ENCODE measurements at places on chromosomes 5 and 9.

- DNase-seq = no peak
These were observed 69.8 kb downstream of the UBE2QL1 start for GRCh38 chr5:6518298-6519057.

DNA sequence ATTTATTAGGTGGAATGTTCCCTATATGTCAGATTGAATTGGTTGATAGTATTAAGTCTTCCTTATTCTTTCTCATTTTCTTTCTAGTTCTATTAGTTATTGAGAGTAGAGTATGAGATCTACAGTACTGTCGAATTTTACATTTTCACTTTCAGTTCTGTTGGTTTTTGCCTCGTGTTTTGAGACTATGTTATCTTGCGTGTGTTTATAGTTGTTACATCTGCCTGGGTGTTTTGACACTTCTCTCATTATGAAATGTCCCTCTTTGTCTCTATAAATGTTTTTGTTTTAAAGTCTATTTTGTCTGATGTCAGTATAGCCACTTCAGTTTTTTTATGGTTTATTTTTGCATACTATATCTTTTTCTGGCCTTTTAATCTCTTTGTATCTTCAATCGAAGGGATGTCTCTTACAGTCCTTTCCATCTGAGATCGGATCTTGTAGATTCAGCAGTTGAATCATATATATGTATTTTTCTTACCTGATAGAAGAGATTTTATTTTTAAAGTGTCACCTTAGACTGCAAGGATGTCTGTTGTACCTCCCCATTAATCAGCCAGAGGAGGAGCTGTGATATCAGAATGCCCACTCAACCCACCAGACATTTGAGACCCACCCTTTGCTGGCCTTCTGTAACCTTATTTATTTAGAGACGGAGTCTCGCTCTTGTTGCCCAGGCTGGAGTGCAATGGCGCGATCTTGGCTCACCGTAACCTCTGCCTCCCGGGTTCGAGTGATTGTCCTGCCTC is 20.7 kb downstream of the EHMT1 start:
- DNase-seq = no peak

GRCh38 chr5:172274951-172275753 is 8.4 kb downstream of the UBTD2 start:
- no peak for DNase-seq

DNA sequence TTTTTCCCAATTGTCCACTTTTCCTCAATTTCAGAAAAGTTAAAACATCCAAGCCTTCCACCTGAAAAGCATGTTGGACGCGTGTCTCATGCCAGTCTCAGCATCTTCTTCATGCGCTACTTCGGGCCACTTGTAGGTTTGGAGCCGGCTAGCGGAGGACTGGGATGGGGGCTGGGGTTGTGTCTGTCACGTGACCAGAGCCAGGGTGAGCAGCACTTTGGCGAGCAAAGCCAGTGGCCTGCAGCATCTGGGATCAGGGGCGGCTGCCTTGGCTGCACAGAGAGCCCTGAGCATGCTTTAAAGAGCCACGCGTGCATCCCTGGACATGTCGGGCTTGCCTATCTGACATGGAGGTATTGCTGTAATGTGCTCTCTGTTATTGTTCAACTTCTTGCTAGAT is 41.2 kb downstream of the SLC6A3 start:
- DNase-seq = peak; percentile 13

DNA sequence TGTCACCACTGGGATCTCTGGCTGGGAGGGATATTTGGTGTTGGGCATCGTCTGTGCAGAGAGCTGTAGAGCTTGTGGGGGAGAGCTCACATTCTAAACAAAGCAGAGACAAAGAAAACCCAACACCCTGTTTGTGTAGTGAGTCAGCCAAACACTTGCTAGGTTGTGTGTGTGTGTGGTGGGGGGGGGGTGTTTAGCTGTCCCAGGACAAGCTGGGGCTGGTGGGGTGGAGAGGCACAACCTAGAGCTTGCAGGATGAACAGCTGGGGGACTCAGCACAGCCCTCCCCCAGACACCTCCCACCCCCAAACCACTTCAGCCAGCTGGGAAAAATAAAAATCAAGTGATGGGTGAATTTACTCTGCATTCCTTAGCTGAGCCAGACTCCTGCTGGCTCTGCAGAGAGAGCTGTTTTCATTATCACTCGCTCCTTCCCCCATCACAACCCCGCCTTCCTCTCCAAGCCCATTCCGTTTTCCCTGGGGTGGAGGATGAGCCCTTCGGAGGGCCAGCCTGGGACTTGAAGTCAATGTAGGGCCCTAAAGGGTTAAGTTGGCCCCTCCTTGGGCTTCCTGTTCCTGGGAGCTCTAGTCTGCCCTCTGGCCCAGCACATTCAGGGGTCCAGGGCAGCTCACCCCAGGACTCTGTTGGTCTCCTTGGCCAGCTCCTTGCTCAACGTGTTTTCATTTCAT is 2.6 kb downstream of the OLFML2A start:
- DNase-seq = no peak

DNA sequence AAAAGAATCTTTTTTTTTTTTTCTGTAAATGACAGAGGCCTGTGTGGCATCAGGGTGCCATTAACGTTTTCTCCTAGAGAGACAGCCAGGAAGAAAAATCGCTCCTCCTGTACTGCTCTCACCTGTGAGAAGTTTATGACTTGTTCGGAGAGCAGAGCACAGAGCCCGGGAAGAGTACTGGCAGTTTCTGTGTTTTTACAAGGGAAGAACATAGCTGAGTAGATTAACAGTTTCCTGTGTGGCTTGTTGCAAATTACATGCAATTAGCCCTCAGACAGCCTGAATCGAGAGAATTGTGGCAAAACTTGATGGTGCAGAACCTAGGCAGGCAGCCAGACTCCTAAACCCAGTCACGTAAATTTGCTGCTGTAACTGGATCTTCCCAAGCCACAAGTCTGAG is 32.1 kb downstream of the PRKACG start:
- no peak for DNase-seq

DNA sequence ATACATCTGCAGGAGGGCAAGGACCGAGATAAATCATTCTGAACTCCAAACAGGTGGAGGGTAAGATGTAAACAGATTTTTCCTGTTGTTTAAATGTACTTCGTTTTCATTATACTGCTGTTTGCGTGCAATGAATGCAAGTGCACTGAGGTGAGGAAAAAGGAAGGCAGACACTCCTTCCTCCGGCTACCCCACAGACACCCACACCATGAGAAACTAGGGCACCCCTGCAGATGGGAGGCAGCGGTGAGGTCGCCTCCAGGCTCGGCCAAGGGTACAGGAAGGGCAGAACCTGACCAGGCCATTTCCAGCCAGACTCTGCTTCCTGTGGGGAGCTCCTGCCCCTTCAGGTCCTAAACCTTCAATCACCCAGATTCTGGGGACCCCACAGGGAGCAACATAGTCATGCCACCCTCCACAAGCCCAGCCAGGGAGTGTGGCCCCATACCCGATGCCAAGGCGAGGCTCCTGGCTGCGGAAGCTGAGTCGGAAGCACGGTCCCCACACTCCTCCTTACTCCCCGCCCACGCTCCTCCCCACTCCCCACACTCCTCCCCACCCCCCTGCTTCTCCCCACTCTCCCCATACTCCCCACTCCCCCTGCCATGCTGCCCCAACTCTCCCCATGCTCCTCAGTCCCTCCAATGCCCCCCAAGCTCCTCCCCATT is 37.1 kb downstream of the VAV2 start:
- DNase-seq = peak; percentile 66

GRCh38 chr9:87433853-87434252 is 63.8 kb upstream of the DAPK1 start:
- no peak for DNase-seq

DNA sequence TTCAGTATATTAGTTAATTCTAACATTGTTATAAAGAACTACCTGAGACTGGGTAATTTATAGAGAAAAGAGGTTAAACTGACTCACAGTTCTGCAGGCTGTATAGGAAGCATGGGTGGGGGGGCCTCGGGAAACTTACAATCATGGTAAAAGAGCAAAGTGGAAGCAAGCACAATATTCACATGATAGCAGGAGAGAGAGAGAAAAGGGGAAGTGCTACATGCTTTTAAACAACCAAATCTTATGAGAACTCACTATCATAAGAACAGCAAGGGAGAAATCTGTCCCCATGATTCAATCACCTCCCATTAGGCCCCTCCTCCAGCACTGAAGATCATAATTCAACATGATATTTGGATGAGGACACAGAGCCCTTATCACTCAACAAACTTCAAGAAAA is 324.9 kb downstream of the ZNF608 start:
- no peak for DNase-seq

DNA sequence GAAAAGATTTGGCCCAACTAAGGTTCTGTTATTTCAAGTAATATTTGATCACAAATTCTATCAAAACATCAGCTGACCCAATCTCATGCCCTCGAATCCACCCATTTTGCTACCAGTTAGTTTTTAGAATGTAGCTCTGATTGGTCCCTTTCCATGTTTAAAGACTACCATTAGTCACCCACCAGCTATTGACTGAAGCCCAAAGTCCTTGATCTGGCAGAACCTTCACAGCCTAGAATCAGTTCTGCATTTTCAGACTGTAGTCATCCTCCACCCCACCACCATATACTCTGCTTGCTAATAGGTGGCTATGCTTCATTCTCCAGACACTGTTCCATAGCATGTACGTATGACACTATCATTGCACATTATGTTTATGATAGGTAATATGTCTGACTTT is 182.2 kb upstream of the TARS1 start:
- no peak for DNase-seq

GRCh38 chr9:35834260-35835215 is 5.5 kb downstream of the TMEM8B start:
- DNase-seq = no peak

GRCh38 chr5:171650597-171650996 is 135.0 kb upstream of the SMIM23 start:
- DNase-seq = no peak

DNA sequence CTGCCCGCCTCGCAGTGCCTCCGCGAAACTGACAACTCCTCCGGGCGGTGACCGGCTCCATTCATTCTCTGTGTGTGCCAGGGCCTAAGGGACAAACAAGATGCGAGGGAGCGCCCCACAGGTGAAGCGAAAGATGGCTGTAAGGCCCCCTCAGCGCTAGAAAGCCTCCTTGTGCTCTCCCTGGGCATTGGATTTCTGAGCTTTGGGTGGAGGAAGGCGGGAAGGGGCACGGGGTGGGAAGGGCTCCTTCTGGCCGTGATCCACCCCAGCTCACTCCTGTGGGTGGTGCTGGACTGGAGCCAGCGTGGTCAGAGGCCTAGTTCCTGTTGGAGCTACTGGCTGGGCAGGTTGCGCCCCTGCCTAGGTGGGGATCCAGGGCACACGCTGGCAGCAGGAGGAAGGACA is 943 bp downstream of the GALNT12 start:
- DNase-seq = no peak

GRCh38 chr9:128120061-128120740 is 7.3 kb downstream of the PTGES2 start:
- DNase-seq = peak; percentile 57

GRCh38 chr9:118963674-118964073 is 405.6 kb downstream of the BRINP1 start:
- no peak for DNase-seq

DNA sequence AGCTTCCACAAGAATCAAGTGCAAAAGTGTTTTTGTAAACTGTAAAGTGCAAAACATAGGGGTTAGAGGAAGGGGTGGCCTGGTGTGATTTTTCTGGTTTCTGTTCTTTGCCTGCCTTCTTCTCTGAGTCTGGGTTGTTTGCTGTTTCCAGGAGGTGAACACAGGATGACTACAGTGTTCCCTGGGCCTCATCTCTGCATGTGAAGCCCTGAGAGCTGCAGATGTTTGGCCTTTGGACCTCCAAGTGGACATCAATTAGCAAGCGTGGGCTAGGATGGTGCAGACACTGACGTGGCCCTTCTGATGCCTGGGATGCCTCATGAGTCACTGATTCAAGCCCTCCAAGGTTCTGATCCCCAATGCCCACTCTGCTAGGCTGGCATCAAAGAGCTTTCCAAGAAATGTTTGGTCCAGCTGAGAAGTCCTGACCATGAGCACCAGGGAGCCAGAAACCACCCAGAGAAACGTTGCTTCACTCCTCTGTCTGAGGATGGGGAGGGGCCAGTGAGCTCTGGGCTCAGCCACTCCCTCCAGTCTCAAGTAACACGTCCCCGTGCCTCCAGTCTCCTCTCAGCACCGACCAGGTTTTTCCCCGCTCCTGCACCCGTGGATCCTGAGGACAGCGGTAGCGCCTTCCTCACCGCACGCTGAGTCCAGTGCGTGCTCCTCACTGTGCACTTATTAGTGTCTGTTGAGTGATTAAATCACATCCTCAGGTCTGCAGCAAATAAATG is 7.6 kb downstream of the IL9 start:
- DNase-seq = peak; percentile 21

GRCh38 chr5:81728301-81728700 is 22.6 kb downstream of the SSBP2 start:
- DNase-seq = no peak

DNA sequence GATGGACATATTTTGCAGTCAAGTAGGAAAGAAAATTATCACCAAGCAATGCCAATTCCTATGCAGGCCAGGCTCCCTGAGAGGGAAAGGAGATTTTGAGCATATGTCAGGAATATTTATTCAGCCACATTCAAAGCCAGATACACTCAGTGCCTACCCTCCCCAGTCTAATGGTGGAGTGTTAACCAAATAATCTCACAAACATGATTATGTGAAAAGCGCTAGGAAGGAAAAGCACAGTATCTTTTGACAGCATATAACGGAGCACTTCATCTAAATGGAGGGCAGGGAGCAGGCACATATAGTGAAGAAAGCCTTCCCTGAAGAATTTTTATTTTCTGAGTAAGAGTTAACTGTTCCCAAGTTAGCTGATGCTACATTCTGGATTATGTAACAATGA is 80.3 kb upstream of the SLC30A5 start:
- no peak for DNase-seq

DNA sequence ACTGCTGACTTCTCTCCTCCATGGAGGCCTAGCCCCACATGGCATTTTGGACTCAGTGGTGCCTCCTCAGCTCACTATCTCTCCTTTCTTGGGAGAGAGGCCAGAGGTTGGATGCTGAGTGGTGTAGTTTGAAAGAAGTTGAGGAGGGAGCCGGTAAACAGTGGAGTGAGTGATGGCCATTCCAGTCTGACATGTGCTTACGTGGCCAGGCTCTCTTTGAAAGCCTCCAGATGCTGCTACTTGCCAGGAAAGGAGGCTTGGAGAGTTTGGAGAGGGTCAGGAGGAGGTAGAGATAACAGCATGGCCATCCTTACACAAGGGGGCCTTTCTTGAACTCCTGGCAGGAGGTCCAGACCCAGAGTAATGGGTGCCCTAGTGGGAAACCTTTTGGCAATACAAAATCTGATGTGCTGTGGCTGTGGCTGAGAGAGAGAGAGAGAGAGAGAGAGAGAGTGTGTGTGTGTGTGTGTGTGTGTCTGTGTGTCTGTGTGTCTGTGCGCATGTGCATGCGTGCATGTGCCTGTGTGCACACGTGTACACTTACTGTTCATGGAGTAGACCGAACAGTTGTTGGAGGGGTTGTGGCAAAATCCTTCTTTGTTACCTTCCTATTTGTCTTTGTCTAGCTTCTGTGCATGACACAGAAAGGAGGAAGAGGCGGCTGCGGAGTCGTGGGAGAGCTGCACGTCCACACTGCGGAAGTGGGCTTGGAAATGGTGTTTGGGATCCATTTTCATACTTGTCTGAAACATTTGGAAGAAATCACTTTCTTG is 37.8 kb downstream of the RALGPS1 start:
- no peak for DNase-seq

- DNase-seq = no peak
These were observed 116.0 kb upstream of the SLC28A3 start for GRCh38 chr9:84456527-84456926.
